Heart right ventricle (tissue), 16 donors: ENCODE measurements at places on chromosomes 5 and 9. TPM values are rescaled to one million over a fixed set of nuclear protein-coding genes. Genes with fewer than 3 reads are reported as not detected.

- DNase-seq = no peak
Observed at GRCh38 chr5:54994628-54995027, 9.2 kb upstream of the ESM1 start.

GRCh38 chr5:151085517-151086041 is 4.7 kb upstream of the TNIP1 start:
- DNase-seq = peak; percentile 71

- DNase-seq = no peak
Observed at GRCh38 chr9:18127499-18127875, 346.5 kb upstream of the ADAMTSL1 start.

GRCh38 chr9:15711931-15712330 is 159.1 kb downstream of the CCDC171 start:
- no peak for DNase-seq

GRCh38 chr5:142128675-142129208 is 20.2 kb downstream of the NDFIP1 start:
- DNase-seq = no peak

DNA sequence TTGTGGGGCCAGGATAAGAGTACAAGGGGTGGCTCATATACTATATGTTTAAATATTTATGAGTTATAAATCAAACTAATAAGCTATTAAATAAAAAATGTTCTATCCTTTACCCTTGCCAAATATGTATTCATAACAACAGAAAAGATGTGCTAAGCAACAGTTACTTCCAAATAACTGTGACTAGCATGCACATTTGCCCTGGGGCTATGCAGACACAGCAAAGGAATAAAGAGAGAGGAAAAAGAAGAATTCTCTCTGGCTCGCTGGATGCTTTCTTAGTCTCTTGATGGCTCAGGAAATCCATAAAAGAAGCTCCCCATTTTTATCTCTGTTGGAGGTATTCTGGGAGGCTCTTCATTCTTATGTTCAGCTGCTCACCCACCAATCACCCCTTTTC is 182.4 kb upstream of the ATP10B start:
- no peak for DNase-seq

- DNase-seq = no peak
Observed at GRCh38 chr5:151648988-151649387, 37.7 kb downstream of the SPARC start.

The PRR16 gene
- polyA plus RNA-seq = 6.1 TPM

The ZDHHC11 gene
- 23.9 TPM for polyA plus RNA-seq

The ZFP37 gene
- polyA plus RNA-seq = 0.51 TPM
